ENCODE measurements at places on chromosomes 1 and 21. TPM values are rescaled to one million over a fixed set of nuclear protein-coding genes. Genes with fewer than 3 reads are reported as not detected.

DNA sequence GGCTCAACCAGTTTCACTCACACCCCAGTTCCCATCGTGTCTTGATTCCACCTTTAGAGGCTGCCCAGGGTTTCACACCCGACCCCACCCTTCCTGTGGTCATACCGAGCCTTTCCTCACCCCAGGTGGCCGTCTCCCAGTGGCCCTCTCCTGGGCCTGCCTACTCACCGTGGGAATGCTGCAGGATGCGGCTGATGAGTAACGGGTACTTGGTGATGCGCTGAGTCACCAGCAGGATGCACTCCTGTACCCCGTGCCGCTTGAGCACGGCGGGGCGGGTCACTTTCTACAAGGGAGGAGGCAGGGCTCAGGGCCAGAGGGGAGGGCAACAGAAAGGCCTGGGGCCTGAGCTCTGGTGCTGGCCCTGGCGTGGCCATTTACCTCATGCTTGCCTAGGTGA is 16.4 kb downstream of the ARHGEF2 start:
- no peak overlapping the region for H3K4me3 ChIP-seq
- H3K4me1 ChIP-seq = no peaks in the 10 kb centered on the region
- H3K27me3 ChIP-seq = no peaks in the 10 kb centered on the region
- no peak overlapping the region for H3K27ac ChIP-seq
- no peak for DNase-seq
- H3K36me3 ChIP-seq = peaks cover 14% of the 10 kb centered on the region

- peak overlapping the region; percentile 85 for H3K4me3 ChIP-seq
- no peaks in the 10 kb centered on the region for H3K36me3 ChIP-seq
- peaks cover 22% of the 10 kb centered on the region for H3K4me1 ChIP-seq
- DNase-seq = no peak
Observed at GRCh38 chr1:167554028-167554779, 642 bp upstream of the CREG1 start.

Gene TMEM183A
- polyA plus RNA-seq = 24.3 TPM

GRCh38 chr1:54610601-54611580 is 12.4 kb downstream of the FAM151A start:
- H3K4me3 ChIP-seq = no peak overlapping the region
- H3K27me3 ChIP-seq = no peaks in the 10 kb centered on the region
- no peaks in the 10 kb centered on the region for H3K4me1 ChIP-seq
- H3K36me3 ChIP-seq = no peaks in the 10 kb centered on the region
- H3K27ac ChIP-seq = no peak overlapping the region

DNA sequence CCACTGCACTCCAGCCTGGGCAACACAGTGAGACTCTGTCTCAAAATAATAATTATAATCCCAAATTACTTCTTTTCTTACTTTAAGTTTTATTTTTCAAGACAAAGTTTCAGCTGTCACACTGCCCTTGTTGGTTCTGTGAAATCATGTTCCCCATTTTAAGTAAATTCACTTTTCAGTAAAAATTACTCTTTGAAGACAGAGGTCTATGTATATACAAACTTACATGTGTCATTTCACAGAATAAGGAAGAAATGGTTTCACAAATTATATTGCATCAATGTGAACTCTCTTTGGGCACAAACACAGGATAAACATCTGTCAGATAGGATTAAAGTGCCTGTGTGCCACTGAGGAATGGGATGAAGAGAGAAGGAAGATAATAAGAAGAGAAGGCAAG is 33.1 kb upstream of the ETS2 start:
- DNase-seq = no peak
- no peaks in the 10 kb centered on the region for H3K36me3 ChIP-seq
- H3K4me1 ChIP-seq = peaks cover 2% of the 10 kb centered on the region
- no peak overlapping the region for H3K4me3 ChIP-seq
- H3K27me3 ChIP-seq = no peaks in the 10 kb centered on the region

Gene CFHR3
- polyA plus RNA-seq = 94.2 TPM

GRCh38 chr1:154767315-154768240 is 102.5 kb downstream of the KCNN3 start:
- no peaks in the 10 kb centered on the region for H3K27me3 ChIP-seq
- H3K4me1 ChIP-seq = no peaks in the 10 kb centered on the region
- no peak overlapping the region for H3K4me3 ChIP-seq
- no peaks in the 10 kb centered on the region for H3K36me3 ChIP-seq
